ENCODE measurements at places on chromosomes 1 and 21. TPM values are rescaled to one million over a fixed set of nuclear protein-coding genes. Genes with fewer than 3 reads are reported as not detected.

FCGR2B gene
- 11.6 TPM for total RNA-seq

DNA sequence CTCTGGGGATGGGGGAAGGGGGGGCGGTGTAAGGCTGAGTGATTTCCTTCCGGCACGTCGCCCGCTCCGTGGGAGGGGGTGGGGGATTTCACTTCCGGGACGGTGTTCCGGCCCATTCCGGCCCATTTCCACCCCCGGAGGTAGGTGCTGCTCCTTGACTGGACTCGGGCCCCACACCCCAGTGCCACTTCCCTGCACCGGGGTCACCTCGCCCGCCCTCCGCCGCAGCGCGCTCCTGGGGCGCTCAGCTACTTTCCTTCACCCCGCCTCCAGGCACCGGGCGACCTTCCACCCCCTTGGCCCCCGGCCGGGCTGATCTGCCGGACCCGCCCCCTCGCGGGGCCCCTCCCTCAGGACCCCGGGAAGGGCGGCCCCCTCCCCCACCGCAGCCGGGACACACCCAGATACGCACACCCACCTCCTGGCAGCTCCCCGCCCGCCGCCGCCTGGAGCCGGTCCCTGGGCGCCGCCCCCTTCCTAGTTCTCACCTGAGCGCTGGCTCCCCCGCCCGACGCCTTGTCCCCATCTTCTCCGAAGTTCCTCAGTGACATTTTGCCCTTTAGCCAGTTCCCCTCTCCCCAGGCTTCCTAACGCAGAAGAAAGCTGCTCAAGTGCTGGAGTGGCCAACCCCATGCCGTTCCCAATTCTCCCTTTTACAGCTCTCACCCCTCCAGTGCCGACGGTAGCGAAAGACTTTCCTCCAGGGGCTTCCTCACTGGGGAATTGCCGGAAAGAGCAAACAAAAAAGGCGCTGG is at the start of gene ZBTB37:
Gene ZBTB37, plus strand, starts transcription at position 115 of the 755 bp plus-strand sequence. CDS start 1,846 bp downstream, outside the sequence.
- DNase-seq, result peak; percentile 95

KIRREL1 gene
- 19.7 TPM for total RNA-seq

AZIN2 gene
- total RNA-seq, result 4.6 TPM

HAO2 gene
- total RNA-seq, result 0.23 TPM

HJV gene
- not detected for total RNA-seq

GRCh38 chr1:8021676-8022266 is 4.3 kb downstream of the ERRFI1 start:
- no peak for DNase-seq

- no peak for DNase-seq
Measured at GRCh38 chr1:208004851-208005250, 93.9 kb upstream of the CD34 start.

- DNase-seq, result peak; percentile 58
Measured at GRCh38 chr1:39919545-39919944, 17.8 kb upstream of the MYCL start.

All from ureter (tissue), 1 donor.